ENCODE measurements at places on chromosomes 1 and 21.

DNA sequence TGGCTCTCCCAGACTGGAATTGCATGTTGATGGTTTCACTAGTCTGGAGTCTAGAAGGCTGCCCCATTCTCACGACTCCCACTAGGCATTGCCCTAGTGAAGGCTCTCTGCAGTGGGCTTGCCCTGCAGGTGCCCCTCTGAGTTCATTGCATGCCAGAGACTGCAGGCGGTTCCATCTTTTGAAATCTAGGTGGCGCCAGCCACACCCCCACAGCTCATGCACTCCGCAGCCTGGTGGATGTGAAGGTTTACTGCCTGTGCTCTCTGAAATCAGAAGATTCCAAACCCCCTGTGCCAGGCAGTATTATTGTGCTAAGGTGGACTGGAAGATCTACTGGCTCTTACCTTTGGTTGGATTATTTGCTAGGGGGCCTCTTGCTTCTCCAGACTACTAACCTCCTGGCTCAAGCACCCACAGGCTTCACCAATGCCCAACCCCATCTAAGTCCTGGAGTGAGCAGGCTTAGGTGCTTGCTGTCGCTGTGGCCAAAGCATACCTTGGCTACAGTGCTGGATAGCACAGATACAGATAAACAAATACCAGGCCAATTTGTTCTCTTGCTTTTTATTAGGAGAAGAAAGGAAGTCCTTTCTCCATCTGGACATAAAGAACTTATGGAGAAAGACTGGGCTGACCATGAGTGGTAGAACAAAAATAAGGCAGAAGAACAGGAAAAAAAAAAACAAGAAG is 83.5 kb upstream of the SIM2 start:
- no peak for DNase-seq

DNA sequence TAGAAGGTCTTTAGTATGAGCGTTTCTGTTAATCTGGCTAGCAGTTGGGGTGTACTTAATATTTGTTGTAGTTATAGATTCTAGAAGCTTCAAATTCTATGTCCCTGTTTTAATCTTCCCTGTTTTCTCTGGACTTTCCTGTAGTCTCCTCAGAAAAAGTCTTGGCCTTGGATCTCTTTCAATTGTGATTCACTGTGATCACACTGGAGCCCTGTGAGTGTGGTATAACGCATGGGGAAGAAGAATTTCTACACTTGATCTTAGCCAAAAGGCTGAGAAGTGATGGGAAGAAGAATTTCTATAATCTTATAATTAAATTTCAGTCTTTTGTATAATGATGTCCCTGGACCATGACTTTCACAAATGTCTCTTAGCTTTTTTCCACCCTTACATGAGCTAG is 36.7 kb upstream of the COP1 start:
- no peak for DNase-seq

DNA sequence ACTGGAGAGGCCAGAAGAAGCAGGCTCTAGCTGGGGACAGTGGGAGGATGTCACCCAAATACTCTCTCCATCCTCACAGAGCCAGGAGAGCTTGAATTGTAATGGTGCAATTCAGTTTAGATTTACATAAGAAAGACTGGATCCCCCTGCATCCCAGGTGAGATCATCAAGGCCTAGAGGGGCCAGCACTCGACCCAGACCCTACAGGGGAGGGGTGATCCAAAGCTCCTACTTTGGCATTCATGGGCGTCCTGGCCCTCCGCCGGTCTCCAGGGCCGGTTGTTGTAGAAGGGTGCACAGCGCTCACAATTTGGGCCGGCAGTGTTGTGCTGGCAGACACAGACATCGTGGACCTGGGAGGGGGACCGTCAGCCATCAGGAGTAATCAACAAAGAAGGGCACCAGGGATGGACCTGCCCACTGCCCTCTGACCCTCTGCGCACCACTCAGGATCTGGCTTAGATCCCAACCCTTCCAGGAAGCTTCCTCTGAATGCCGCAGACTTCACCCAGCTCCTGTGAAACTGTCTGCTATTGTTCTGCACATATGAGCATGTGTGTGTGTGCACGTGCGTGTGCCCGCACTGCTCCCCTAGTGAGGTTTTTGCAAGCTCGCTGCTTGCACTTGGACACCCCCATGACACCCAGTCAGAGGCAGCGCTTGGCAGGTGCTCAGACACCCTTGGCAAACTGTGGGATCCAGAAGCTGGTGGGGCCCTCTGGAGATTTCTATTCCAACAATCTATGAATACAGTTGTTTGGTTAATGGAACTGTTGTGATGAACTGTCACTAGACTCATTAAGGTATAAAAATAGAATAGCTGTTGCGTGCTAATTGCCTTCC is 21.6 kb downstream of the LAMB3 start:
- DNase-seq, result no peak

DNA sequence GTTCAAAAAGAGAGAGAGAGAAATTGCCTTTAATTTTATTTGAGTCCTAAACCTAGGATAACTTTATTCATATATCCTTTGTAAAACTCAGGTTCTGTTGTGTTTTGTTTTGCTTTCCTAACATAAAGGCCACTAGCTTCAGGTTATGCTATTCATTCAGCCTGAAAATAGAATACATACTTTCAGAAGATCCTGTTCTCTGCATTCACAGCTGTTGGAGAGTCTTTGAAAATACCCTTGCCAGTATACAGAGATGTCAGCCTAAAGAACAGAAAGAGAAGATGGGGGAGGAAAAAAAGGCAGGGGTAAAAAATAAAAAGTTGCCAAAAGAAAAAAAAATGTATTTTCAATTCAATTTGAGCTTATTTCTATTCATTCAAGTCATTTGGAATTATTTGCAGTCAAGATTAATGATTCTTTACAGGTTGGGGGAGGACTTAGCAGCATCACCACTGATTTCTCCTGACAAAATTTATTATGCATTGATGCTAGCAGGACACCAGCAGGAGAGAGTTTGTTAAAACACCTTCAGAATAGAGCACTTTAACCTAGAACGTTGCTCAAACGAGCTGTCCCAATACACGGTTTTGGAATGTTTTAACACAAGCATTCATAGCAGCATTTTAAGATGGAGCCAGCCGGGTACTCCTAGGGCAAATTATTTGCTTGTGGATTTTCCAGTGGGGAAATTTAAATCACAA is 318.5 kb downstream of the NTNG1 start:
- no peak for DNase-seq

- DNase-seq, result no peak
Observed at GRCh38 chr1:21756393-21757089, 26.4 kb downstream of the USP48 start.

- no peak for DNase-seq
Observed at GRCh38 chr1:60918867-60919266, 163.5 kb upstream of the NFIA start.

- no peak for DNase-seq
Observed at GRCh38 chr1:184559117-184559713, 172.4 kb downstream of the C1orf21 start.

DNA sequence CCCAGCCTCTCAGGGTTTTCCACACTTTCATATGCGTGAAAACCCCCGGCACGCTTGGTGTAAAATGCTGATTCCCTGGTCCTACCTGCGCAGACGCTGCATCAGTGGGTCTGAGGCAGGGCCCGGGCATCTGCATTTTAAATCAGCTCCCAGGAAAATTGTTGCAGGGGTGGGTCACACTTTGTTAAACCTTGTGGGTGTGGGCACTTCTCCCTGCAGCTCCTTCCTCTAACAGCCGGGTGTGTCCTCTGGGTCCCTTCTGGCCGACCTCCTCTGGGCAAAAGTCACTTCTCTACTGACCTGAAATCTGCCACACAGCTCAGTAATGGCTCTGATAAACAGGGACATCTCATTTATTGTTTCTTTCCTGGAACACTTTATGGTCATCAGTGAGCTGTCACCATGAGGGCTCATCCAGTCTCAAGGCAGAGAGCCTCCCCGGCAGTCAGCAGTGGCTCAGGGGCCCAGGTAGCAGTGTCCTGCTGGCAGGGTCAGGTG is 52.8 kb upstream of the TMPRSS2 start:
- no peak for DNase-seq

GRCh38 chr1:150237746-150238145 is 1.8 kb upstream of the ANP32E start:
- no peak for DNase-seq

GRCh38 chr1:88175120-88175630 is 508.9 kb upstream of the PKN2 start:
- no peak for DNase-seq

GRCh38 chr1:55216096-55216495 is 932 bp upstream of the USP24 start:
- DNase-seq, result no peak

DNA sequence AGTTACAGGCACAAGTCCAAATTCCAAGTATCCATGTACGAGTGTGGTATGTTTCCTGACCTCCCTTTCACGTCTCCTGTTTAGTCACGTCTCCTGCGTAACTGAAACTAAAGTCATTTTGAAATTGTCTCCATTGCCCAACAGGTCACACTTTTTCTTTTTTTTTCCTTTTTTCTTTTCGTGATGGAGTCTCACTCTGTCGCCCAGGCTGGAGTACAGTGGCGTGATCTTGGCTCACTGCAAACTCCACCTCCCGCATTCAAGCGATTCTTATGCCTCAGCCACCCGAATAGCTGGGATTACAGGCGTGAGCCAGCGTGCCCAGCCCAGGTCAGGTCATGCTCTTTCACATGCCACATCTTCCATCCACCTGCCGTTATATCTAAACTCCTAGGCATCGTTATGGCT is 38.2 kb downstream of the L1TD1 start:
- DNase-seq, result no peak

- peak; percentile 81 for DNase-seq
Observed at GRCh38 chr1:184806296-184806721, 51.7 kb upstream of the EDEM3 start.

GRCh38 chr1:85992791-85993190 is 163.8 kb downstream of the COL24A1 start:
- DNase-seq, result no peak

- no peak for DNase-seq
Observed at GRCh38 chr1:203127666-203128430, at the start of gene ADORA1. Gene ADORA1, plus strand, starts transcription at chr1:203127726. Its CDS starts 1,116 bp downstream, at chr1:203128842.

- DNase-seq, result no peak
Observed at GRCh38 chr1:184215274-184215925, 163.9 kb downstream of the TSEN15 start.

- no peak for DNase-seq
Observed at GRCh38 chr21:28142697-28143096, 850.0 kb downstream of the LTN1 start.

DNA sequence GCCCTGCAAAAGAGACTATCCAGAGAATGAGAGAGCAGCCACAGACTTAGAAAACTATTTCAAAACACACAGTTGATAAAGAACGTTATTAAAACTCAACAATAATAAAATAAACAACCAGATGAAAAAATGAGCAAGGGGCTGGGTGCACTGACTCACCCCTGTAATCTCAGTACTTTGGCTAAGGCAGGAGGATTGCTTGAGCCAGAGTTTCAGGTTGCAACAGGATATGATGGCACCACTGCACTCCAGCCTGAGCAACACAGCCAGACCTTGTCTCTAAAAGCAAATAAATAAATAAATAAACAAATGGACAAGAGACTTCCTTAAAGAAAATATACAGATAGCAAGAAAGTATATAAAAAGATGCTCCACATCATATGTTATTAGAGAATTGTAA is 144.6 kb downstream of the LRRIQ3 start:
- DNase-seq, result no peak

DNA sequence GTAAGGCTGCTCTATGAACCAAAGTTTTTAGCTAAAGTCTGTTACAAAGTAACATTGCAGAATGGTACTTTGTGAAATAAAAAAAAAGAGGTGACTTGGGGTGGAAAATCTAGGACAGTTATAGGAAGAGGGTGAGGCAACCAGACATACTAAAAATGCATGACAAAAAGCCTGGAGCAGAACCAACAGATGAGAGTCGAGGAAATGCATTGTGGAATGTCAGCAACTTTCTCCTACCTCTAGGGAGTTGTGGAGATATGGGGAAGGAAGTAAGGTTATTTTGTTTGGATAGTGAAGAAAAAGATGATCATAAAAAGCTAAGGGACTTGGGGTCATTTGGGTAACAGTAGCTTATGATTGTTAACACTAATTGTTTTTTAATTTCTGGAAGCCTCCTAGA is 295.6 kb downstream of the S1PR1 start:
- no peak for DNase-seq

- DNase-seq, result no peak
Observed at GRCh38 chr1:240820816-240821215, 208.9 kb upstream of the GREM2 start.

DNA sequence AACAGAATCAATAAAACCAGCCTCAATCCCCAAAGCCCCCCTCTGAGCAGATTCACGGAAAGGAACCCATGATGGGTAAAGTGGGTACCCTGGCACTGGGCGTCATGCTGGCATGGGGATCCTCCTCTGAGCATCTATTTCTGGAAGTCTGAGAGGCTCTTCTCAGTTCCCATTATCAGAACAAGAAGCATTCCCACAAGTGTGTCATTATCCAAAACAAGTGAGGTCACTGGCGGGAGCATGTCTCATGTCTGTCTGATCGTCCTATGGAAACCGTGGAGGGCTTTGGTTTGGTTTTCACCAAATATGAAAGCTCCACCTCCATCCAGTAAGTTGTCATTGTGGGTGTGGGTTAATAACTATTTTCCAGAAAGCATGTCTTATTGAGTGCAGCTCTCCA is 70.7 kb downstream of the PGM1 start:
- no peak for DNase-seq

DNA sequence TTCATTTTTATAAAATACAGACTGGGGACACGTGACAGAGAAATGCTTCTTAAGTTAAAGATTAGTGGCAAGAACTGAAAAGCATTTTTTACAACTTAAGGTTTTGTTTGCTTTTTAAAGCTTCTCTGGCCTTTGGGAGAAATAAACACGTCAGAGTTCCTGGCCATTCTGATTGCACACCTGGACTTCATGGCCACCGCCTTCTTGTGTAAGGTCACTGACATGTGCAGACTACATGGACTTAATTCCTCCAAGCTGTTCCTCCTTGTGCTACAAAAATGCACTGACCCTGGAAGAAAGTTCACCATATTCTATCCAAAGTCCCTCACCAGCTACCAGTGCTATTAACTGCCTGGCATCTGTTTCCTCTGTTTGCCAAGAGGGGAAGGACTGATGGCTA is 56.1 kb downstream of the GADD45A start:
- no peak for DNase-seq

DNA sequence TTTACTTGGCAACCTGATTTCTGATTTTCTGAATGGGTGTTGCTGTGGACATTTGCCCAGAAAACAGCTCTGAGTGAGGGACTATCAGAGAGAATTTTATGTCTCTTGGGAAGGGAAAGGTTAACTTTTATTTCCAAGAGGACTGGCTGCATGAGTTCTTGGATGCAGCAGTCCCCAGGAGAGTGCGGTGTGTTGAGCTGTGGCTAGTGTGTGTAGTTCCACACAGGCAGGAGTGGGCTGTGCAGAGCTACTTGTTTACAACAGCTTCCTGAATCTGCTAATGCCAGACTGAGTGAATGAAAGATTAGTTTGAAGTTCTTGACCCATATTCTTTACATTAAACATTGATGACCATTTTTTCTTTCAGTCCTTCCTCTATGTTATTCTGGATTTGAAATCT is 41.0 kb upstream of the APOBEC4 start:
- no peak for DNase-seq
